ENCODE measurements at places on chromosomes 5 and 9.
A peak's percentile ranks its signal among the peaks of the same experiment; 100 is the strongest.

- DNase-seq = no peak
Measured at GRCh38 chr5:14428302-14429081, 153.1 kb upstream of the OTULINL start.

DNA sequence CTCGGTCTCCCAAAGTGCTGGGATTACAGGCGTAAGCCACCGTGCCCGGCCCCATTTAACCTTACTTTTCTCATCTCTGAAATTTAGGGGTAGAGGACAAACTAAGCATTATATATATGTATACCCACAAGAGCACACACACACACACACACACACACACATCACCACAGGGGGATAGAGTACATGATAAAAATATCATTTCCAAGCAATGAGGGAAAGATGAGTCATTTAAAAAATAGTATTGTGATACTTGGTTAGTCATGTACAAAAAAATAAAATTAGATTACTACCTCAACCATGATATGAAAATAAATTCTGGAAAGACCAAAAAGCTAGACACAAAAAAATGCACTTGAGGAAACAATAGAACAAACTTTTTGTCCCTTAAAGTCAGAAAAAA lies 67.2 kb downstream of the CDH18 start:
- no peak for DNase-seq

DNA sequence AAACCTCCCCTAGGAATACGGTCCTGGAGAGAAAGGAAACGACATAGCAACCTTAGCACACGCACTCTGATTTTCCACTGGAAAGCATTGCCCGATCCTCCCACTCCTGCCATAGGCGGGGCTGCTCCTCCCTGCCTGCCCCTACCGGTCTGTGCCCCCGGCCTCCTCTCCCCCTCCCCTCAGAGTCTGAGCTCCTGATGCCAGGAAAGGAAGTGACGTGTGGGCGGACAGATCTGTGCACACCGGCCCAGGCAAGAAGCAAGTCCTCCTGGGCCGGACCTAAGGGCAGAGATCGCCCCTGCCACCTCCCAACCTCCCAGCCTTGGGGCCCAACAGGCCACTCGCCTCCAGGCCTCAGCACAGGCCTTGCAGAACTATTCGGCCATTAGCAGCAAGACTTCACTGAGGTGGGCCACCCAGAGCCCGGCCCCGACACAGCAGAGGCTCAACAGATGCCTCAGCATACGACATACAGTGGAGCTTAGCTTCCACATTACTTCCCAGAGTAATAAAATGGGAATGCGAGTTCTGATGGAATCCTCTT lies 7.2 kb downstream of the NINJ1 start:
- no peak for DNase-seq

DNA sequence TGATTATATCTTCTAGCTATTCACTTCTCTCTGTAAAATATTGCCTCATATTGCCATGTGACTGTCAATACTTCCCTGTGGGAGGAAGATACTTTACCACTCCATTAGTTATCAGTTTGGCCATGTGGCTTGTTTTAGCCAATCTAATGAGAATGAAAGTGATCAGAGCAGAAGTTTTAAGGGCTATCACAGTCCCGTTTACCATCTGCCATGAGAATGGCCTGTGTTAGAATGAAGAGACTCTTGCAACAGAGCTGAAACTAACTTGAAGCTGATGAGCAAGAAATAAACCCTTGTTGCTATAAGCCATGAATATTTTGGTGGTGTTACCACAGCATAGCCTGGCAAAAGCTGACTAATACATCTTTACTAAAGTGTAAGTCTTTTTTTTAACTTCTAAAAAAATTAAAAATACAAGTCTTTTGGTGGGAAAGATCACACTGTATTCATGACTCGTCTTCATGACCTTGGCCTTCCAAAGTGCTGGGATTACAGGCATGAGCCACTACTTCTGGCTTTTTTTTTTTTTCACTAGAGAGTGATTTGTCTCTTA lies 68.0 kb upstream of the CTNNA1 start:
- DNase-seq = peak; percentile 92

- DNase-seq = no peak
Measured at GRCh38 chr9:135980926-135981630, 19.9 kb upstream of the UBAC1 start.

GRCh38 chr5:61734001-61734400 lies 401.9 kb downstream of the ZSWIM6 start:
- no peak for DNase-seq

DNA sequence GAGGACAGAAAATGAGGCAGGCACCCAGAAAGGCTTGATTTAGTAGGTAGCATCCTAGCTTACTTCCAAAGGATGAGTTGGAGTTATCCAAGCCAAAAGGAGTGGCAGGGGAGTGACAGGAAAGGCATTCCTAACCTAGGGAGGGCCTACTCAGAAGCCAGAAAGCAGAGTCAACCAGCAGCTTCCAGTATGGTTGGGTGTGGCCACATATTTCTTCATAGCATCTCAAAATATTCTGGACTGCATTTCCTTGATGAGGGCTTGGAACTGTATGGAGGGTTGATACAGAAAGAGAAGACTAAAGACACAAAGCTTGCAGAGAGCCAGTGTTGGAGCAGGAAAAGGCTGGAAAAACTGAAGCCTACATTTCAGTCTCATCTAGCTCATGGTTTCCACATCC lies 656.8 kb upstream of the DMAC1 start:
- DNase-seq = no peak

GRCh38 chr9:93595861-93596365 lies 19.5 kb downstream of the PHF2 start:
- DNase-seq = no peak

GRCh38 chr9:136437430-136437829 lies 2.2 kb downstream of the INPP5E start:
- DNase-seq = no peak

DNA sequence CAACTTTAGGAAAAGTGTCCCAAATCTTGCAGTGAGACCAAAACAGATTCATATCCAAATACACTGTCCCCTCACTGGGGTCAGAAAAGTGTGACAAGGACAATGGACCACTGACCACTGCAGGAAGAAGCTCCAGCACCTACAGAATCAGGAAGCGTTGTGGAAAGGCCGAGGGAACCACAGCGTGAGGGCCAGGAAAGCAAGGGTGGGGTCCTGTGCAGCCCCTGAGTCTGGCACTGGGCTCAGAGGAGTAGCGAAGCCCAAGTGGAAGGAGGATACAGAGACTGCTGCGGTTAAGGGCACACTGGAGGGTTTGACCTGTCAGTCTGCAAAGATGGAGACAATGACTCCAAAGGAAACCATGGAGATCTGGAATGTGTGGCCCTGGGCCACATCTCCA lies 36.9 kb downstream of the C5orf15 start:
- no peak for DNase-seq

DNA sequence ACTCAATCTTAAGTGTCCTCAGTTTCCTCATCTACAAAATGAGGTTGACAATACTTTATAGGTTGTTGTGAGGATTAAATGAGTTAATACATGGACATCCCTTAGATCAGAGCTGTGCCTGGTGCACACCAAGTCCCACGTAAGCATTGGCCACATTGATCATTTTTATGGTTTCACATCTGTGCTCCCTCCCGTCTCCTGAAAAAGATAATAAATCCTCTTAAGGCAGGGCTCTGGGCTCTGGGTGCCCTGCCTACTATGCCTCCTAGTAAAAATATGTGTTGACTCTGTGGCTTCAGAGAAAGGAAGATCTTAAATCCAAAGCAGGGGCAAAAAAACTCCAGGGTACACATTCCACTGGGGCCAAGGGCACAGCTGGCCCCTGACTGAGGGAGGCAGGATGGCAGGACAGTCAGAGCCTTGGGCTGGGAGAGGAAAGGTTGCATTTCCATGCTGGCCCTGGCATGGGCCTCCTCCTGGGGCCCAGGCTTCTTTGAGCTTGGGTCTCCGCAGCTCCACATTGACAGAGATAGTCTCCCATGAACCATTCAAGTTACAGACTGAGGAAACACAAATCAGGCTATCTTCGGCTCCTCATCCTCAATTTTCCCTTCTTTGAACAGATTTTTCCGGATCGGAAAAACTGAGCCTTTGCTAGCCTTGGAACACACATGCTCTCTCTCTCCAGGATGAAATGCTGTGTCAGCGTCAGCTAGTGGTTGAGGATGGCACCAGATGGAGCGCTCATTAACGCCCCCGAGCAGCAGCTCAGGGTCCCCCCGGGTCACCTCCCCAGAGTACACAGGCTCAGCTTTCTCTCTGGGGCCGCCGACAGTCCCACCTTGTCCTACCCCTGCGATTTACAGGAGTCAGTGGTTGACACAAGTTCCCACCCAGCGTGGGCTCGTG lies 22.4 kb upstream of the KIF12 start:
- no peak for DNase-seq

DNA sequence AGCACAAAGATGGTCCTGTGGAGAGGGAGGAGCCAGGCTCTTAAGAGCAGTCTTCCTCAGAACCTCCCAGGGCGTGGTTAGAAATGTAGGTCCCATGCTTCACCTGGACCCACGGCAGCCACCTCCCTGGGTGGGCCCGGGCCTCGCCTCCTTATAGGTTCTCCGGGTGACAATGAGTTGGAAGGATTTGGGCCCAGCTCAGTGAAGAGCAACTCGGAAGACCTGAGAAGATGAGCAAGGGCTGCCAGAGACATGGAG lies 26.3 kb upstream of the NDST1 start:
- no peak for DNase-seq

DNA sequence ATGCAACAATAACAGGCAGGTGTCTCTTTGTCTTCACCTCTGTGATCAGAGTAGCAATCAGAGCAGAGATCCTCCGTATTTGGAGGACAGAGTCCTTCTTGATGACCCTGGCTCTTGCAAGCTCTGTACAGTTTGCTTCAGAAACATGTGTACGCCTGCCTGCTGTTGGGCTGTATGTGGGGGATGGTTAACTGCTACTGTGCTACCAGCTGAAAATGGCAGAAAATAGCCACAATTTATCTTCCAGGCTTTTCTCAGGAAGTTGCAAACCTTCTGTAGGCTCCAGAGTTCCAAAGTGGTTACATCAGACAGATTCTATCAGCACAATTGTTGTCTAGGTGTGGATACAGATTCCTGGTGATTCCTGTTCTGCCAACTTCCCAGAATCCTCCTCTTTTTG lies 35.5 kb downstream of the DDX46 start:
- no peak for DNase-seq

GRCh38 chr9:69030851-69031645 lies 4.5 kb upstream of the FXN start:
- DNase-seq = no peak

GRCh38 chr5:109714592-109714991 lies 24.9 kb downstream of the MAN2A1 start:
- DNase-seq = peak; percentile 46

DNA sequence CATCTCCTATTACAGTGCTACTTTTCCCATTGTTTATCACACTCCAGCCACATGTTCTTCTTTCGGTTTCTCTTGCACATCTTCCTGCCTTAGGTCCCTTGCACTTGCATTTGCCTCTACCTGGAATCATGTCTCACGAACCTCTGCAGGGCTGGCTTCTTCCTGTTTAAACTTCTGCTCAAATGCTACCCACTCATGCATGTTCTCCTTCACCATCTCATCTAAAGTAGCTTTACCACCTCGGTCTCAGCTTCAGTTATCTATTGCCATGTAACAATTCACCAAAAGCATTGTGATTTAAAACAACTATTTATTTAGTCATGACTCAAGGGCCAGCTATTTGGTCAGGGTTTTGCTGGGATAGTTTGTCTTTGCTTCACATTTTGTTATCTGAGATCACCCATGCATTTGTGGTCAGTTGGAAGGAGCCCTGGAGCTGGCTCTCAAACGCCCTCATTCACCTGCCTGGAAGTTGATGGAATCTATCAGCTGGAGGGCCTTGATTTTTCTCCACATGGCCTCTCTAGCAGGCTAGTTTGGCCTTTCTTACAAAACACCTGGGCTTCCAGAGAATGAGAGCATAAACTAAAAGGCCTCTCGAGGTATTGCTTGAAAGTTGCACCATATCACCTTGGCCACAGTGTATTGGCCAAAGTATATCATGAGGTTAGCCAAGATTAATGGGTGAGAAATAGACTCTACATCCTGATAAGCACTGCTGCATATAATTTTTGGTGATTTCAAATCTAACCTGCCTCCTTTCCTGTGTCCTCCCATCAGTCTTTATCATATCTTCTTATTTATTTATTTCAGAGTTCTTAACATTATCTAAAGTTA lies 21.4 kb downstream of the SPINK1 start:
- no peak for DNase-seq

- DNase-seq = no peak
Measured at GRCh38 chr9:130092910-130093309, 39.2 kb downstream of the GPR107 start.

DNA sequence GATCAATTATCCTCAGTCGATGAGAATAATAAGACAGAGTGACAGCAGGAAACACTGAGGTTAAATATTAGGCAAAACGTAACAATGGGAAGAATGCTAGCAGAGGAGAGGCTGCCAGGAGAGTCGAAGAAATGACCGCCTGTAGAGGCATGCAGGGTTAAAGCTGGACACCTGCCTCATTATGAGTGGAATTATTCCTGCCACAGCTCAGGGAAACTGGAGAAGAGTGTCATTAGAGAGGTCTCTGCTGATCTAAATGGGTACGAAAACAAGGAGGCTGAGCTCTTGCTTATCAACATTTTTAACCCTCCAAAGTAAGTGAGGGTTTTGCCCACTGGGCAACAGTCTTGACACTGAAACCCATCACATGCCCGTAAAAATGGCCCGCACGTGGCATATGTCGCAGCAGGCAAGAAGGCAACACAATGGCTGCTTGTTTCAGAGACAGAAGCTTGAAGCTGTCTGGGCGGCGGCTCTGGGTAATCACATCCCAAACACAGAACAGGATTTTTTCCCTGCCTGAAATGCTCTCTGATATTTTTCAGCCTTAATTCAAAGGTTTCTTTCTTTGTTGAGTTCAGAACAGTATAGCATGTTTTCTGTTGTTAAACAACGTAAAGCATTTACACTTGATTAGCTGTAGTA lies 118.7 kb downstream of the MED27 start:
- DNase-seq = no peak

DNA sequence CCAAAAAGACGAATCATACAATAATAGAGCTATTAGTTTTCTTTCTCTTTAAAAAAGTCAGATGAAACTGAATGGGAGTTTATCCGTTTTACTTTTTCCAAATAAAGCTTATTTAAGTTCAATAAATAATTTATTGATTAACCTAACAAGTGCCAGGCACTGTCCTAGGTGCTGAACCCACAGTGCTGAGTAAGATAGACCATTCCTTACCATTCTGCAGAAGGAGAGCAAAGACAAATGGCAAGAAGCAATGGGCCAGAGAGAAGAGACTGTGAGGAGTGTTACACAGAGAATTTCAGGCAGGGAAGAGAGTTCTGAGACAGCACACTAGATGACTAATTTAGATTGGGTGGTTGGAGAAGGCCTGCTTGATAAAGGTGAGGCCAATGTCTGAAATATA lies 127.2 kb downstream of the AUH start:
- no peak for DNase-seq
